ENCODE measurements at places on chromosomes 7 and 10.
A peak's percentile ranks its signal among the peaks of the same experiment; 100 is the strongest.

DNA sequence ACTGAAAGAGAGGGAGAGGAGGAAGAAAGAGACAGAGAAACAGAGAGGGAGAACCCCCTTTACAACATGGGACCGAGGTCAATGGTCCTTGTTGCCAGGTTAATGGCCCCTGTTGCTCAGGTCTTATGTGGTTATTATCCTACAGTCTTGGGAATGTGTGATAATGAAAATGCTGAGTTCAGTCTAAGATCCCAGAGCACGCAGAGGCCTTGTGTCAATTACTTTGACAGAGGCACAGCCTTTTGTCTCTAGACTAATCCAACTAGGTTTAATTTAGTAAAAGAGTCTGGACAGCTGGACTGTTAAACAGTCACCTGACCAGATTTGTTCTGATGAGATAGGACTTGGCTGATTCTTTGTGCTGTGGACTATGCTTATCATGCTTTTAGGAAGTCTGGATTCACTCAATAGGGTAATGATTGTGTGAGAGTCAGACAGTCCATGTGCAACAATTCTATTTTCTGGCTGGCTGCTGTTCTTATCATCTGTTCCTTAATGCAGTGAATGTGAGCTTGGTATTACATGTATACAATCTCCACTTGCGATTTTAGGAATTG is 157.4 kb upstream of the MAGI2 start:
- DNase-seq: no peak

GRCh38 chr7:54141576-54141975 is 400.6 kb upstream of the VSTM2A start:
- DNase-seq: no peak

- peak; percentile 62 for DNase-seq
These were observed 3.3 kb downstream of the AHR start for GRCh38 chr7:17301471-17302456.

GRCh38 chr7:108201766-108202165 is 71.6 kb upstream of the LAMB4 start:
- no peak for DNase-seq

GRCh38 chr10:32217216-32217615 is 129.7 kb downstream of the EPC1 start:
- no peak for DNase-seq

GRCh38 chr7:128022631-128023532 is 8.4 kb downstream of the LRRC4 start:
- no peak for DNase-seq

DNA sequence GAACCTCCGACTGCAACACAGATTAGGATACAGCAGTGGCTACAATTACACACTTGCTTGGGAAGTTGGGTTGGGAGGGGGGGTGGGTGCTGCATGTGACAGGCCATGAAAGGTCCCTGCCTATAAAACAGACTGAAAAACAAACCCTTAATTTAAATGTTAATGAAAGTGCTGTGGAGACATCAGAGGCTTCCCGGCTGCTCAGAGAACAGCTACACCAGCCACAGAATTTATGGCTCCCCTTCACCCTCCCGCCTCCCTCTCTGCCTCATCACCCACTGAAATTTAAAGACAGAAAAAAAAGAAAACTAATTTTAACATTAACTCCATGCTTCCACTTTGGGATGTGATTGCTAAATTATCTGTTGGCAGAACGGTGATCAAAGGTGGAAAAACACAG is 34.7 kb downstream of the FBXW4 start:
- no peak for DNase-seq

- DNase-seq: no peak
These were observed 199.5 kb downstream of the SH2D4B start for GRCh38 chr10:80737209-80737608.

DNA sequence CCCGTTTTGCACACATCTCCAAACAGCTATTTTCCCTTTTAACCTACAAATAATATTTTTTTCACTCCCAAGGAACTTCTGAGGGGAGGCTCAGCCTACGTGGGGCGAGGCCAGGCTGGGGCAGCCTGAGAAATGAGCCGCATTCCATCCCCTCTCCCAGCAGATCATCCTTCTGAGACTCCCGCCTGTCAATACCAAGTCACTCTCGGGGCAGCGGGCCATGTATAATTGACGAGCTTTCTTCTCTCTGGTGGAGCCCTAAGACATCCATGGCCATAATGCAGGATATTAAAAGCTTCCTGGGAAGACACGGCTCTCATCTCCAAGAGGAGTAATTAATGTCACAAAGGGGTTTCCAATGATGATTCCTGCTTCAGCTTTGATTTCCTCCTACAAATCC is 37.8 kb upstream of the CHST15 start:
- DNase-seq: no peak

Data from CD8-positive, alpha-beta T cell (primary cell).